ENCODE measurements at places on chromosomes 12 and 14.

DNA sequence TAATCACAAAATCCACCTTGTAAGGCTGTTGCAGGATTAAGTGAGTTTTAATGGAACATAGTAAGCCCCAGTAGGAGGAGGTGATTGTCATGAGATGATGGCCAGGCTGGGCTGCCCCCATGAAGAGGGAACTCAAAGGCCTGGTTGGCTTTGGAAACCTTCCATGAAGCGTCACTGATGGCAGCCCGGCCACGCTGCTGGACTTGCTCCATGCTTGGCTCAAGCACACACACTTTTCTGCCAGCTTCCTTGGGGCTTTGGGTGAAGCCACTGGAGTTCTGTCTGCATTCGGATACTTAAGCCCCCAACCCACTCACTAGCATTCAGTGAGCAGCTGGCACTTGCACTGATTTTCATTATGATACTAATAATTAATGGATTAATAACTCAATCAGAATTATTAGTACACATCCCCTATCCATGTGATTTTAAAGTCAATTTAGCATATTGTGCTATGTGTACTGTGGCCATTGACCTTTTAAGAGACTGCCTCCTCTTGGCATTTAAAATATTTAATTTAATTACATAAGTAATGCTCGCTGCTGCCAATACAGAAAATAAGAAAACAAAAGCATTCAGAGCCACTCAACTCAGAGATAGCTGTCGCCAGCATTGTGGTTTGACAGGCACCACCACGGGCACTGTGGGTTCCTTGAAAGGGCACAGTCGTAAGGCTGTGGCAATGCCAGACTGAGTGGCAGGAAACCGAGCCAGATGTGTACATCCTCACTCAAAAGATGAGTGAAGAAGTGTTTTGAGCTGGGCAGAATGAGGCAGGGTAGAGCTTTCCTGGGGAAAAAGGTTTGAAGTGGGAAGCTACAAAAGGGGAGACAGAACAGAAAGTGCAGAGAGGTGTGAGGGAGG is 15.9 kb downstream of the KRT85 start:
- DNase-seq: no peak

DNA sequence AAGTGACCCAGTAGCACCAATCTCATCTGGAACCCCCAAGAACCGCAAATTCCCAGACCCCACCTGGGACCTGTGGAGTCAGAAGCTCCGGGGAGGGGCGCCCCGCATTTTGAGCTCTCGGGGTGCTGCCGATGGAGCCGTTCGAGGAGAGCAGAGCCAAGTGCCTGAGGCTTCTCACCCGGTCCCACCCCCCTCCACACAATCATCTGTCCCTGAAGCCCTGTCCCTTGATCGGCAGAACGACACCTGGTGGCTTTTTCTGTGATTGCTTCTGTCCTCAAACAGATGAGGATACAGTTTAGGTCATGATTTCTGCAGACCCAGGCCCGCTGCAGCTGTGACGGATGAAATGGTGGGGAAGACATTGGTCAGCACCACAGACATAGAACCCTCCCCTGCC is 74.7 kb downstream of the NOC4L start:
- DNase-seq: peak; percentile 49

- DNase-seq: no peak
Observed at GRCh38 chr14:69241577-69241976, 18.4 kb upstream of the GALNT16 start.

DNA sequence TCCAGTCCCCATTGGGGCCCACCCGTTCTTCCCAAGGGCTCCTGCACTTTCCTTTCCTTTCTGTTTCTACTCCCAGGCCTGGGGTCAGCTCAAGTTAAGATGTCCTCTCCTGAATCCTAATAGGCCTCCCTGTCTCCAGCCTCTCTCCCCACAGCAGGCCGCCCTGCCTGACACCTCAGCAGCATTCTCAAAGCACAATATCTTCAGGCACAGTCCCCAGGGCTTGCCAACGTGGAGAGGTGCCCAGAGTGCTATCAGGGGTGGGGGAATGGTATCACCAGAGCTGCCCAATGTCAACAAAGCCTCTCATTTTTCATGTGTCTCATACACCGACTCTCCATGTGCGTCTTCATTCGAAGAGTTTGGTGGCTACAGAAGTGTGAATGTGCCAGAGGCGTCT is 123.0 kb downstream of the FOXN3 start:
- DNase-seq: no peak

GRCh38 chr14:58954901-58955861 is 233.3 kb upstream of the DAAM1 start:
- no peak for DNase-seq

- no peak for DNase-seq
Observed at GRCh38 chr14:51447411-51447810, 204.3 kb upstream of the FRMD6 start.

DNA sequence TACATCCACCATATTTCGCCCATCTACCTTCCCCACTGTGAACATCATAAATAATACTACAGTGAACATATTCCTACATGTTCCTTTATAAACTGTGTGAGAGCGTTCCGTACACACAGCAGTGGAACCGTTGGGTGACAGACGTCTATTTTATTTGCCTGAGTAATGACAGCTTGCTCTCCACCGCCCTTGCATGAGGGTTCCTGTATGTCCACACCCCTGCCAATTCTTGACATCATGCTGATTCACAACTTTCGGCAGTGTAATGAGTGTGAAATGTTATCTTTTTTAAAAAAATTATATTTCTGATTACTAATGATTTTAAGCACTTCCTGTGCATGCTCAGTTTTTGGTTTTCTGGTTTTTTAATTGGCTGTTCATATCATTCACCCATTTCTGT is 4.3 kb upstream of the RAD52 start:
- DNase-seq: no peak

DNA sequence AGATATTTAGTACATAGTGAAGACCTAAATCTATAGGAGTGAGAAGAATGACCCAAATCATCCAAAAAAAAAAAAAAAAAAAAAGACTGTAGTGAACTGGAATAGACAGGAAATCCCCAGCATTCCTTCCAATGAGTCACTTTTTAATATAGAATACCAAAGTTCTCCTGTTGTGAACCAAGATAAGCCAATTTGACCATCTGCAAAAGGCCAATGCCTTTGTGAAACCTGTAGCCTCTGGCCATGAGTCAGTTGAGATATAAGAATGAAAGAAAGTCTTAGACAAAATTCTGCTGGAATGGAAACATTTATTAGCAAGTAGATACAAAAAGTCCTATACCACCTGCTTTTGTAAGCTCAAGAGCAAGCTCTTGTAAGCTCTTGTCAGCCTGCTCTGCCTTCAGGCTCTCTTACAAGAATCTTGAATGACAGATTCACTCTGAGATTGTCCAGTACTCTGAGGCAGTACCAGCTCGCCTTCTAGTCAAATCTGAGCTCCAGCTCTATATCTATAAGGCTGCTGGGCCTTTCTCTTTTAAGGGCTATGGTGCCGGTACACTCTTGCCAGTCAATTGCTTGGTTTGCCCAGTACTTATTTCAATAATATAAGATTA is 243.0 kb upstream of the TMTC1 start:
- peak; percentile 87 for DNase-seq

- DNase-seq: no peak
Observed at GRCh38 chr12:6618483-6619225, 11.5 kb upstream of the CHD4 start.

All from kidney capillary endothelial cell (primary cell).